DMS153 (cell line): ENCODE measurements at places on chromosomes 16 and 17.

GRCh38 chr17:27381007-27381501, 75.2 kb upstream of the KSR1 start:
- DNase-seq, result peak; percentile 46

DNA sequence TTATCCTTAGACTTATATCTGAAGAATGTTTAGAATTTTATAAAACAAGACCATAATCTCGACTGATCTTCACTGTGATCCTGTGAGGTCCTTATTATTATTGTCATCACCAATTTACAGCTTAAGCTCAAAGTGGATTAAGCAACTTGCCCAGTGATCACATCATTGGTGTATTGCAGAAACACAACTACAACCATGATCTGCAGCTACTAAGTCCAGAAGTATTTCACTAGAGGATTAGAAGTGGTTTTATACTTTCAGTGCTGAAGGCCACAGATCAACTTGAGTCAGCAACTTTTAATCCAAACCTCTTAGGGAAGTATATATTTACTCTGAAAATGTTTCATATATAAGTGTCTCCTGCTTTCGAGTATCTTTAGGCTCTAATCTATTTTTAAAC, 624.3 kb upstream of the SOX9 start:
- DNase-seq, result no peak

DNA sequence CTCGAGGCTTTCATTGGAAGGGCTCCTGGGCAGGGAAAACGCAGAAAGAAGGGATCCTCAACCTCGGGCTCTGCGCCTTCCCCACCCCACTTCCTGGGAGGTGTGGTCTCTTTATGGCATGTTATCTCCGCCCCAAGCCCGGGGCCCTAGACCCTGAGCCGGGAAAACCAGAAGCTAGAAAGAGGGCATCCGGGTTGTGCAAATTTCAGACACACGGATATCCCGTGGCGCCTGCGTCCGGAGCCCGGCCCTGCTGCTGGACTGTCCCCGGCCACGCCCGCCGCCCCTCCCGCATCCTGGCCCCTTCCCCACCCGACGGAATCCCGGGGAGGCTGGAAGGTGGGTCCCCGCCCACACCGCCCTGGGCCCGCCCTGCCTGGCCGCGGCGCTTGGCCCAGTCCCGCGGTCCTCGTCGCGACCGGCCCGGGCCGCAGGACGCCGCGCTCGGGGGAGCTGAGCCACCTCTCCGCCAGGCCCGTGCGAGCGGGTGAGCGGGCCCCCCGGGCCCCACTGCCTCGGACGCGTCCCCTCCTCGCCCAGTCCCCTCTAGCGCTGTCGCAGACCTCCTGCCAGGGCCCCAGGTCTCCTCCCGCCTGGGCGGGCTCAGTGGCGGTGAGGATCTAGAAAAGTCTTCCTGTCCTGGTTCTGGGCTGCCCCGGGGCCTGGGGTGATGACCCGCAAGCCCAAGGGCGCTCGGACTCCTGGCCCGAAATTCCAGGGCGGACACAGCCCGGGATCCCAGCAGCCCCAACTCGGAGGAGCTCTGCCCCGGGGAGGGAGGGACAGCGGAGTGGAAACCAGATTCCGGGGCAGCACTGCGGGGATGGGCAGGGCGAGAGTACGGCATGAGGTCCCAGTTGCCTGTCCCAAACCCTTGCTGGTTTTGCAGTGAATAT, at the start of gene SLC16A5:
Gene SLC16A5, plus strand, starts transcription at position 397 of the 896 bp plus-strand sequence. CDS start 5,683 bp downstream, outside the sequence.
- DNase-seq, result peak; percentile 19

- no peak for DNase-seq
Measured at GRCh38 chr17:27615121-27615520, 15.9 kb upstream of the LGALS9 start.

DNA sequence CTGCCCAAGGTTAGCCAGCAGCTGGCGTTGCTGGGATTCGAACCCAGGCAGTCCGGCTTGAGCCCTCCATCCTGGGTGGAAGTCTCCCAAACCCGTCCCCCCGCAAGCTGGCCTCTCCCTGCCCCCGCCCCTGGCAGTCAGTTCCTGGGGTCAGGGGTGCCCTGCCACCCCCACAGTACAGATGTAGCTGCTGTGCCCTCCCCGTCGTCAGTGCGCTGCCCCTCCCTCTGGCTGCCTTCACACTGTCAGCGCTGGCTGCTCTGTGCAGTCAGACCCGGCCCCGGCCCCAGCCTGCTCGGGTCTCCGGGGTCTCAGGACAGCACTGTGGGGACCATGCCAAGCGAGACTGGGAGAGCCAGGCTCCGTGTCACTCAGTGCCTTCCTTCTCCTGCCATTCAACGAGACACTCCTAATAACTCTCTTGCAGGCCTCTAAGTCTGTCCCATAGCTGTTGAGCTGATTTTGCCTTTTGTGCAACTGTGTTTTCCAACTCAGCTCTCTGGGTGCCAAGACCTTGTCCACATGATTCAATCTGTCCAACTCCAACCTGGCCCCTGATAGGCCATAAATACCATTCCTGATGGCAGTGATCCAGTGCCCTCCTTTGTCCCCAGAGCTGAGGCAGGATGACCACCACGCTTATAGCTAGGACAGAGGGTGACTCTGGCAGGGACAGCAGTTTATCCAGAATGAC, 55.5 kb upstream of the IL34 start:
- no peak for DNase-seq

- no peak for DNase-seq
Measured at GRCh38 chr16:89786474-89787364, 29.7 kb downstream of the FANCA start.

DNA sequence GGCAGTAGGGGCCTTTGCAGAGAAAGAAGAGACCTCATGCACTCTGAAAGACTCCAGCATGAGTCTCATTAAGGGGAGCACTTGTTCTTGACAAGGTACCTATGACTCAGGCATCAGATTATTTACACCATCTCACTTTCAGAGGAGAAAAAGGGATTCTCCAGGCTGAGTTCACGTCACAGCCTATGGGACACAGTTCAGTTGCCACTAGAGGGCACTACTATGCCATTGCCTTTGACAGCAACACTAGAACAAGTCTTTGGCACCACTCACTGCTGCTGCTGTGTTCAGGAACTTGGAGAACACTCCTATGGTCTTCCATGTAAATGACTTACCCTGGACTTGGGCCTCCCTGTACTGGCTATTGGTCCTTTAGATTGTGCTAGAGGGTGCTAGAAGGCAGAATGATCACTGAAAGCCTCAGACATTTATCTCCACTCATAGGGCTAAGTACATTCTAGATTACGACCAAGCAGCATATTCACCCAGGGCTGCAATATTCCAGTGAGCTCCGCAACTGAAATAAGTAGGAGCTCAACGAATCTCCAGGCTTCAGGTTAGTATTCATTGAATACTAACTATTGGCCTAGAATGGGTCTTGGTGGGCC, 225.1 kb upstream of the CA10 start:
- DNase-seq, result peak; percentile 85

DNA sequence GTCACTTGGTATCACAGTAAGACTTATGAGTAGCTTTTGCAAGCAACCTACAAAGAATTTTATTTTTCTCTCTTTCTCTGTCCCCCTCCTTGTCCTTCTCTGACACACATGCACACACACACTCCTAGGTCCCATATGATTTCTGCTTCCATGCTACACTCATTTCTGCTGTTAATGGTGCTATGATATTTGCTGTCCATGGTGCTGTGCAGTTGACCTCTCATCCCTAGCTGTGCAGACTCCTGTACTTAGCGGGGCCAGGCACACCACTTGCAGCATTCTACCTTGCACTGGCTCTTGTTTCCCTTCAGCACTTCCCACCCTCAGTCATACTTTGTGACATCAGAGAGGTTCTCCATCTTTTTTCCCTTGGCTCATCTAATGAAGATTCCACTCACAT, 158.9 kb upstream of the CNTNAP4 start:
- DNase-seq, result no peak

GRCh38 chr16:70754371-70754770, 46.6 kb downstream of the VAC14 start:
- no peak for DNase-seq

DNA sequence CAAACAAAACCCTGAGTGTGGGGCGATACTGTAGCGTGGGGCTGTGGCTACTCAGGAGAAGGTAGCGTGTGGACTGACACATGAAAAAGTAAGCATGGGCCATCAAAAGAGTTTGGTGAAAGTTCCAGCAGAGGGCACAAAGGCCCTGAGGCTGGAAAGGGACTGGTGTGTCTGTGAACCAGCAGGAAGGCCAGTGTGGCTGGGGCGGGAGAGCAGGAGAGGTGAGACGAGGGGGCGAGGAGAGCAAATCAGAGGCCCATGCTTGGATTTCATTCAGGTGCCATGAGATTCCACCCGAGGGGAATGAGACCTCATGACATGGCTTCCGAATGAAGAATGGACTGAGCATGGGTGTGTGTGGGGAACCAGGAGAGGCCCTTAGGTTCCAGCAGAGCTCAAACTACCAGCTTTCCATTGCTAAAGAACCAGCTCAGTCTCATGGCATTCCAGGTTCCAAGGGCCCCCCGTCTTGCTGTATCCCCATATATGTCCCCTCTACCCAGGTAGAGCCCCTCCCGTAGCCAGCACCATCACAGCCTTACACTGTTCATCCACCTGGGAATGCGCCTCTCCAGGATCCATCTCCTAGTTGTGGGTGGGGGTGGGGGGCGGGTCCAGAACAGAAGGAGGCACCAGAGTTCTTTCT, 31.1 kb downstream of the TRPV2 start:
- no peak for DNase-seq

GRCh38 chr16:16861546-16861945, 482.6 kb downstream of the NPIPA7 start:
- peak; percentile 30 for DNase-seq

DNA sequence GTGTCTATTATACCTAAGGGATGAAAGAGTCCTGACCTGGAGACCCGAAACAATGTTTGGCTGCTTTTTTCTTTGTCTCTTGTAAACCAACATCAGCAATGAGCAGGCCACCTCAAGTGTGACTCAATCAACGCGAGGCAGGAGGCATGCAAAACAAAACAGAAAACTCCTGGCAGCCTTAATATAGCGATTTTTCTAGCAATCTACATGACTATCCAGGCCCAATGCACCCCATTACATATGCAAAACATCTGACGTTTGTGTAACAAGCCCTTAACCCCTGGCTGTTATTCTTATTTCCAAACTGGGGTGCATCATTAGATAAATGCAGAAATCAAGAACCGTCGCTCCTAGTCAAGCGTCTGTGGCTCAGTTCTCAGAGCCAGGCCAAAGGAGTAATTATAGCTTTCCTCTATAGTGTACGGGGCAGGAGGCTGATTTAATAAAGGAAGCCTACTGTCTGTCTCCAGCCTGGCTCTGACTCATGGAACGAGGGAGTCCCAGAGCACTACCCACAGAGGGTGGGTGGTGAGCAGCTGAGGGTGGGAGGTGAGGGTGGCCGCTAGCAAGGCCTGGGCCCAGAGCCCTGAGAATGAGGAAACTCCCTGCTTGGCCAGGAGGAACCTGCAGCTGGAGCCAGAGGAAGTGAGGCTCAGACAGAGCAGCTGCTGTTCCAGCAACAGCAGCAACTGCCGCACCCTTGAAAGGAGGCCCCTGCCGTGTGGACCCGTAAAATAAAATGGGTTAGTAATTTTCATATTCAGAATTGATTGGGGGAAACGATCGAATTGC, 43.9 kb downstream of the CHD9 start:
- DNase-seq, result peak; percentile 22

DNA sequence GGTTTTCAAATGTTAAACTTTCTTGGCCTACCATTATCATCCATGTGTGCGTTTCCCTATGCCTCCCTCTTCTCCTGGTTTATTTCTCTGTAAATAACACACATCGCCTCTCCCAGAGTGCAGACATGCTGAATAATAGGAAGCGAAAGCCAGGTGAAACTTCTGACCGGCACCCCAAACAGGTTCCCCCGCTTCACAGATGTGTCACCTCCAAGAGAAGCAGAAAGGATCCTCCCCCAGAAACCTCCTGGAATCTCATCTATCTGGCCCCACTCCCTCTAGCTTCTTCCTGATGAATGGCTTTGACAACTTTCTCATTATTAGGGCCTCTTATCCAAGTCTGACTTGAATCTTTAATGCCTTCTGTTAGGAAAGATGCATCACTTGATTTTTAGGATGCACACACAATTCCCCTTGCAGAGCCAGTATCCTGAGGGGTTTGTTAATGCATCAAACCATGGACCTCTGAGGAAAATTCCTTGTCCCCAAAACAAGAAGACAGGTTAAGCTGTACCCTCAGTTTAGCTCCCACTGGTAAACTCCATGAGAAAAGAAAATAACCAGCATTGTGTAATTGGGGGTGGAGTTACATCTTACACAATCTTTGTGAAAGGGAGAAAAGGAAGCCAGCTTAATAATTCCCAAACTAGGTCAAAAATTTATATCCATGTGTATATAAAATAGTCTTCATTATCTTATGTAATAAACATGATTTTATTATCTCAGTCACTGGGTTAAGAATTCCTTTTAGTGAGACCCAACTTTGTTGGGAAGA, 20.1 kb upstream of the HYDIN start:
- no peak for DNase-seq

GRCh38 chr17:69878661-69879060, 196.4 kb upstream of the KCNJ16 start:
- no peak for DNase-seq

- no peak for DNase-seq
Measured at GRCh38 chr16:52309446-52310416, 237.2 kb downstream of the TOX3 start.

GRCh38 chr16:81313701-81314602, 810 bp upstream of the GAN start:
- DNase-seq, result no peak

DNA sequence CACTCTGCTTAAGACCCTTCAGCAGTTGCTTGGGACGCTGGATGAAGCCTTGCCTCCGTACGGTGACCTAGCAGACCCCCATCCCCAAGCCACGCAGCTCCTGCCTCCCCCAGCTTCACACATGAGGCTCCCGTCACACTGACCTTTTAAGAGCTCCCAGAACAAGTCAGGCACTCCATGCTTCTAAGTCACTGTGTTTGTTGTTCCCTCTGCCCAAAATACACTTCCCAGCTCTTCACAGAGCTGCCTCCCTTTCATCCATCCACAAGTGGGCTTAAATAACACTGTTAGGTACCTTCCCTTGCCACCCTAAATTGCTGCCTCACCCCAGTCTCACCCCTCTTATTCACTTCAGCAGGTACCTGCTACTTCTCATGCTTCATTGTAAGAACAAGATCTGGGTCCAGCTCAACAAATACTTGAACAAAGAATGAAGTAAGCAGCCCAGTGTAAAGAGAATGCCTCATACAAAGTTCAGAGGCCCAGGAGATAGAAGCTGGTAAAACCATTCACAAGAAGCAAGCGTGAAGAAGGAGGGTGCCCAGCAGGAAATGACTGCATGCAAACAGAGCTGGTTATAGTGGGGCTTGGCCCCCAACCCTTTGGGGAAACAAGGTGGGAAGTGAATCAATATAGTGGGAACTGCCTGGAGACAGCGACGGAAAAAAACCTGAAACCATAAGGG, 5.8 kb downstream of the ZC3H7A start:
- DNase-seq, result peak; percentile 40

- DNase-seq, result no peak
Measured at GRCh38 chr16:83110269-83110668, 483.5 kb downstream of the CDH13 start.

DNA sequence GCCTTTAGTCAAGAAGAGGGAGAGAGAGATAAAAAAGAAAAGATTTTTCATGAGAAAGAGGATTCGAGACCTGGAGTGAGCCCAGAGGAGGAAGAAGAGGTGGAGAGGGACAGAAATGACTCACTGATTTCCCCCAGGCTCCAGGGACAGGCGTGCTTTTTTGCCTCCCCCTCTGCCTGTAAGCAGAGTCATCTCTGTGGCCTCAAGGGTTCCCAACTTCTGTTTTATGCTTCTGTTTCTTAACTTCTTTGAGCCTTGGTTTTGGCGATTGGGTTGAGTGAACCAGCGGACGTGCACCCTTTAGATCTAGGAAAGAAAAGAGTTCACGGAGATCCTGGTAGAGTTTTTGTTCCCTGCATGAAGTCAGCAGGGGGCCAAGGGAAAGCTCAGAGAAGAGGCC, 147.9 kb upstream of the NOL11 start:
- no peak for DNase-seq
